ENCODE measurements at places on chromosomes 11 and 22.

DNA sequence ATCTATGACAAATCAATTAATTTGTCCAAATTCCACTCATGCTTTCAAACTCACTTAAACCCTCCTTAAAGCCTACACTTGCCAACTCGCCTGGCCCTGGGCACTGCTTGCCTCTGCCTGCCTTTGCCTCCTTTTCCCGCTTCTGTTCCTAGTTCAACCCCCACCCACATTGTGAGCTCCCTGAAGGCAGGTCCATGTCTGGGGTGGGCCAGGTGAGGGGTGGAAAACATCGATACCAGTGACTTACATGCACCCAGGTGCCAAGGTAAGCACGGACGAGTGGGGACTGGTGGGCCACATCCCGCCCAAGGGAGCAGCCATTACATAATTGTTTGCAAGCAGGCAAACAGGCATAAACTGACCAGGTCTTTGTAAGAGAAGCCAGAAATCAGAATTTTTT lies 146.2 kb downstream of the ST3GAL4 start:
- no peak for DNase-seq

- no peak for DNase-seq
Observed at GRCh38 chr11:80441821-80442220, 1001.0 kb upstream of the TENM4 start.

DNA sequence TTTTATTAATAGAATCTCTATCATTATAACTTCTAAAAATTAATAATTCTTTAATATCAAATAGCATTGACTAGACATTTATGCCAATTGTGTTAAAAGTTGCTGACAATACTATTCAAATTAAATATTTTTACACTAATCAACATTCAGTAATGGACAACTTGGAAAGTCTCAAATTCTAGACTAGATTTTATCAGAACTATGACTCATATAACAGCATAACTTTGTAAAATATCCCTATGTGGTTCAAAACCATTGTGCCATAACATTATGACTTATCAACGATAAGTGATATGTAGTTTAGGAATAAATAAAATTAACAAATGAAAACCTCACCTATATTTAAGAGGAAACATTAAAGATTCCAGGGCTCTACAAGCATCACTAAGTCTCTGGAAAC lies 291.8 kb downstream of the SBF2 start:
- peak; percentile 14 for DNase-seq

- peak; percentile 71 for DNase-seq
Observed at GRCh38 chr11:130180491-130180890, 20.9 kb downstream of the ST14 start.

- peak; percentile 49 for DNase-seq
Observed at GRCh38 chr11:96361778-96362177, 18.8 kb upstream of the MAML2 start.

DNA sequence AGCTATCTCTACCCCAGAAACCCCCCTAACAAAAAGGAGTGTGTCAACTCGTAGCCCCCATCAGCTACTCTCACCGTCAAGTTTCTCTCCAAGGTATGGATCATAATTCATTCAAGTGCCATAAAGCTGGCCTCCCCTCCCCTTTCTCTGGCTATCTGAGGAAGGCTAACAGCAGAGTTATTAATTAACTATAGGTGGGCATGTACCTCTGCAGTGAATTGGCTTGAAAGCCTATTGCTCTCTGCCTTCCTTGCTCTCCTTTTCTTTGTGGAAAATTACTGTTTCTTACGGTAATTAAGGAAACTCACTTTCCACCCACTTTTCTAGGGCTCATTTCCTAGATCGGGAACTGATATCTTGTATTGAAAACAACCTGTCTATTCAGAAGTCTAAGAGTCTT lies 14.1 kb downstream of the POLA2 start:
- DNase-seq, result no peak

DNA sequence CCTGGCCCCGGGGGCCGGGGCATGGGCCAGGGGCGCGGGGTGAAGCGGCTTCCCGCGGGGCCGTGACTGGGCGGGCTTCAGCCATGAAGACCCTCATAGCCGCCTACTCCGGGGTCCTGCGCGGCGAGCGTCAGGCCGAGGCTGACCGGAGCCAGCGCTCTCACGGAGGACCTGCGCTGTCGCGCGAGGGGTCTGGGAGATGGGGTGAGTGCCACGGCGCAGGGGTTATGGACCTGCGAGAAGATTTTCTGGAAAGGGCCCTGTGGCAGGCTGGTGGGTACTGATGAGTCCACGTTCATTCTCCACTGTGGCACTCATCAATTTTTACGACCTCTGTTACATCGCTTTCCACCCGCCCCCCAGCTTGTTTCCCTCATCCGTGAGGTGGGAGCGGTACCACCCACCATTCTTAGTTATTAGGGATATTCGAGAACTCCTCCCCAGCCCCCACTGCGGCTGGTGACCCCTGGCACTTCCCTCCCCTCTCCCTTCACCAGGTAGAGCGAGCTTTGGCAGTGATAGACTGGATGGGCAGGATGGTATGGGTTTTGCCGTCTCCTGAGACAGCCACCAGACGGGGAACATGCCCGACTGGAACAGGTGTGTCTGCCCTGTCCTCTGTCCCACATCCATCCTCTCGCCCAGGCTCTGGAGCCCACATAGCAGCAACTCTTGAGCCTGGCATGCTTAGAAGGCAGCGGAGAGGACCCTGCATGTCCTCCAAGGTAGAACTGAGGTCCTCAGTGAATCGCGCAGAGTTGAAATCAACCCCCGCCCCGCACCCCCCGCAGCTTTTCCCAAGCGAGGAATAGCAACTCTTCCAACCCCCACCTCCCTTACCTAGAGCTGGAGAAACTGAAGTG lies 562 bp downstream of the DGAT2 start:
- DNase-seq, result peak; percentile 16

DNA sequence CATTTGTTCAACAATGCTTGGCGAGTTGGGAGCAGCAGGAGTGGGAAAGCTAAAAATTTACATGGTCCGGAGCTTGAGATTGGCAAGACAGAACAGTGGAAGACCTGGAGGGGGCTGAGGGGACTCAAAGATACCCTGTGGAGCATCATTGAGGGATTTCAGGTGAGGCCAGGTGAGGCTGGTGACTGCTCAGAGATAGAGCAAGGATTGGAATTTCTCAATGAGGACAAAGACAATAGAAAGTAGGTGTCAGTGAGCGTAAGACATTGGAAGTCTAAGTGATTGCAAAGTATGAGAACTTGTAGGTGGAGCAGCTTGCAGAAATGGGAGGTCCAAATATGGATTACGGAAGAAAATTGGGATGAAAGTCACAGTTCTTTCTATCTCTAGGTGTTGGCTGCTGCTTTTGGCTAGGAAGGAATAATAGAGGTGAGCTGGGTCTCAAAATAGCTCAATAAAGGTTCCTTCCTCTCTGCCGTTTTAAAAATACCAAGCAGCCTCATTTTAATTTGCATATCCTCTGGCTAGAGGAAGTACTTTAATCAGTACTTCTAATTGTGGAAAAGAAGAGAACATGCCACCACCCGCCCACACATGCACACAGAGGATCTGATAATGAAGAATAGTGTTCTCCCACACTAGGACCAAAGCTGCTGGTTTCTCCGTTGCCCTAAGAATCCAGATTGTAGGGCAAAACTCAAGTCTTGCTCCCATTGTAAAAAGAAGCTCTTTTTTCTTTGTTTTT lies 41.8 kb upstream of the SORL1-AS1 start:
- DNase-seq, result no peak

- DNase-seq, result no peak
Observed at GRCh38 chr11:112859787-112860186, 101.4 kb upstream of the NCAM1 start.

- no peak for DNase-seq
Observed at GRCh38 chr11:16986434-16987204, 27.6 kb downstream of the PLEKHA7 start.

DNA sequence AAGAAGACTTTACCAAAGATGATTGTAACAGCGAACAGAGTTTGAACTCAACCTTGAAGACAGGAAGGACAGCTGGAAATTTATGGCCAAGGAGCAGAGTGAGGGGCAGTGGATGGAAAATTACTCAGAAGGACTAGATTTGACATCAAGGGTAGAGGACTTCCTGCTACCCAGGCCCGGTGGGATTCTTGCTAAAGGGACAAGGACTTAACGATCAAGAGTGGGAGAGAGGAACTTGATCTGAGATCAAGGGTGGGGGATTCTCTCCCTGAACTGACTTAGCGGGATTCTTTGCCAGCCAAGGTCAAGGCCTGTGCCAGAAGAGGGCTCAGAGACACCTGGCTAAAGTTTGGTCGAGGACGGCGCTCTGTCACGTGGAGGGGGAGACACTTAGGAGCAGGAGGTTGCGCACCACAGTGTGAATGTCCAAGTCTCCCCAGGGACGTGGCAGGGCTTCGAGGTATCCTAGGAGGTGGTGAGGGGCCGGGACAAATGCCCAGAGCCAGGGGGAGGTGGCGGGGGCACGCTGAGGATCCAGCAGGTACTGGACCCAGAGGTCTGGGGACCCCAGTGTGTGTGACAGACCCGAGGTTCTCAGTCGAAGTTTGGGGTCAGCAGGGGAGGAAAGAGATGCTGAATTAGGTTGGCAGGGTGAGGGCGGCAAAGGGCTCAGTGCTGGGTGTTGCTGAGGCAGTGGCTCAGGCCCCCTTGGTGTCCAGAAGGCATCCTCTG lies 46.1 kb upstream of the SHISAL1 start:
- DNase-seq, result no peak

GRCh38 chr11:12288212-12288930 lies 89.0 kb upstream of the PARVA start:
- DNase-seq, result peak; percentile 97

Measured in GM23248 (cell line).